ENCODE measurements at places on chromosomes 2 and 18.
A peak's percentile ranks its signal among the peaks of the same experiment; 100 is the strongest.

- DNase-seq: no peak
Measured at GRCh38 chr2:164747783-164748433, 93.7 kb downstream of the COBLL1 start.

GRCh38 chr2:30796699-30797098 lies 10.5 kb downstream of the CAPN13 start:
- DNase-seq: no peak

GRCh38 chr2:41879235-41879916 lies 168.4 kb upstream of the PKDCC start:
- DNase-seq: no peak

DNA sequence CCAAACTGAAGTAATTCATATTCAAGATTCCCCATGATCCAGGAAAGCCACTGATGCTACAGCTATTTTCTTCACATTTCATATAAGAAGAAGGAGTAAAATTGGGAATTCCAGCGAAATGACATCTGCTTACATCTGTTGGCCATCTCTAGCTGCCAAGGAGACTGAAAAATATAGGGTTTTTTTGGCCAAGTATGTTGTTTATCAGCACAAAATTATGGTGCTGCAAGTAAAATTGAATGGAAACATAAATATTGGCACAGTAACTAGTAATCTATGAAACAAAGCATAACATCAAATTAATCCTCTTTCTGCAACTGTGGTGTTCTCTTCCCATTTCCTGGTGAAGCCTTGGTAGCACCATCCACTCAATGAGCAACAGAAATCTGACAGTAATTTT lies 649.5 kb upstream of the ZNF804A start:
- DNase-seq: no peak

DNA sequence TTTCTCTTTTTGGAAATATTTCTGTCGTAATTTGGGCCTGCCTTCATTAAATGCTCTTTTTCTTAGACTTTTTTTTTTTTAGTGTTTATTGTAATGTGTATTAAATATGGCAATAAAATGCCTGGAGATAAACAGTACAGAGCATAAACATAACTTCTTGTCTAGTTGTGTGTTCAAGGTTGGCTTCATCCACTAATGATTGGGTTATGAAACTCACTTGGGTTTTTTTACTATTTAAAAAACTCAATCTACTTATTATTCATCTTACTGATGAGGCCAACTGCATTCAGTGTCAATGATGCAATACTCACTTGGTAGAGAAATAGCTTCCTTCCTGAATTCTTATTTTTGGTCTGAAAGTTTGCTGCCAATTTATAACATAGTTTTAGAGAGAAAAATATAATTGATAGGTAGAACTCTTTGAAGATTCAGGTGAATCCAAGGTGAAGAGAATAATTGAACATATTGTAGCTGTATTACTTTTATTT lies 144.2 kb upstream of the NABP1 start:
- no peak for DNase-seq

GRCh38 chr2:171652416-171652785 lies 34.9 kb upstream of the DYNC1I2 start:
- DNase-seq: no peak

- no peak for DNase-seq
Measured at GRCh38 chr2:75311993-75312392, 112.7 kb upstream of the TACR1 start.

DNA sequence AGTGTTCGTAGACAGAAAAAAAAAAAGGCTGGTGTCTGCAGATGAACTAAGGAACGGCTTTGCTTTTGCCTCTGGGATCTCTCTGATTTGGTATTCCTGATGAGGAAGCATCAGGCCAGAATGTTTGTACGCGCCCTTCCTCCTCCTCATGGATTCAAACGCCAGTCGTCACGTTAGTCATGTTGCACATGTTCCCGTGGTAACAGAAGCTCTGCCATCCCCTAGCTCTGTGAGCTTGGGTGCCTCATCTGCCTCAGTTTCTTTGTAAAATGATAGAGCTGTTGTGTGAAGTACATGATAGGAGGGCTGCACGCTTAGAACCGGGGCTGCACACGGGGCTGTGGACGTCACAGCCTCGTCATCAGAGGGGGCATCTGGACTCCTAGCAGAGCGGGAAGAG lies 47.0 kb downstream of the TSHZ1 start:
- no peak for DNase-seq

DNA sequence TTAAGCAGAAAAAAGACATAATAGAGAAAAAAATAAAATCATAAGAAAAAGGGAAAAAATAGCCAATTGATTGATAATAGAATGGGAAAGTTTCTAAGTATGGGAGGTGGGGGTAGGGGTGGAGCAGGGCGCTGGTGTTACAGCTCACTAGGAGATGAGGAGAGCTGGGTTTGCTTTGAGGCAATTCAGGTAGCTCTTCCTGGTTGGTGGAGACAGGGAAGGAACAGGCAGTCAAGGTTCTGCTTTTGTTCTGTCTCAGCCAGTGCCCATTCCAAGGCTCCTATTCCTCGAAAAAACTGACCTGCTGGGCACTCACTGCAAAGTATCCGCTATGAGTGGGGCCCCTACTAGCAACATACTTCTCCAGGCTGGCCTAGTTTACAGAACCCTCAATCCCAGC lies 1.7 kb upstream of the CNNM4 start:
- no peak for DNase-seq

GRCh38 chr2:237552908-237553307 lies 13.5 kb upstream of the PRLH start:
- no peak for DNase-seq

DNA sequence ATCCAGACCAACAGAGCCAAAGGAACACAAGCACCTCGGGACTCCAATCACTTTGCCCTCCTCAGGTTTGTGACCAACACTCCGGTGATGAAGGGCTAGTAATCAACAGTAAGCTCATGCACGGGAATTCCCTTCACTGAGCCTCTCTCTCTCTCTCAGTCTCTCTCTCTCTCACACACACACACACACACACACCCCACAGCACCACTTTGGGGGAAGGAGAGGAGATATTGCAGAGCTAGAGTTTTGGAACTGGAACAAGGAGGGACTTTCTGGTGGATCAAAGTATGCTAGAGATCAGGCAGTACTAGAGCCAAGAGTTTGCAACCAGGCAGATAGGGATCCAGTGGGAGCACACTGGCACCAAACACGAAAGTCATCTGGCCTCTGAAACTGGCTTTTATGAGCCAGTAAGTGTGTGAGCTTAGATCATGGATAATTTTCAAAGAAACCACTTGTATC lies 98.7 kb downstream of the ANKRD44 start:
- no peak for DNase-seq

- DNase-seq: peak; percentile 83
Measured at GRCh38 chr2:45353879-45354278, 257.2 kb downstream of the SRBD1 start.

GRCh38 chr2:159042115-159042850 lies 73.8 kb downstream of the TANC1 start:
- no peak for DNase-seq

All from kidney capillary endothelial cell (primary cell).